ENCODE measurements at places on chromosomes 2 and 18.

DNA sequence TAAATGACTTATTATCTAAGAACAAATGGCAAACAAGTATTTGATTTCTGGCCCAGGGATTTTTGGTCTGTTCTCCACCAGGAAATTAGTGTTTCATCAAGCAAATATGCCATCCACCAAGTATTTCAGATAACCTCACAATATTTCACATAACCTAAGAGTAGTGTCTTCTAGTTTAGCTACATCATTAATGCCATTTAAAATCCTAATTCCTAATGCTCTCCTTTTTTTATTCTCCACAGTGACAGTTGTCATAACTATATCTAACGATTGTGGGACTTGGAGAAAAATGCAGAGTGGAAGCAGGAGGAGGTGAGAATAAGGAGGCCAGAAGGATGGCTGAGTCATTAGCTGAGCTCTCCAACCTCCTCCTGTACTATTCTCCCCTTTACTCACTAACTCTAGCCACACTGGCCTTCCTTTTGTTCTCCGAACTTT, 58.5 kb upstream of the CTLA4 start:
- DNase-seq: no peak

GRCh38 chr2:75041731-75042600, 83.5 kb downstream of the POLE4 start:
- DNase-seq: no peak

GRCh38 chr2:46010925-46011490, 286.2 kb upstream of the EPAS1 start:
- DNase-seq: no peak

- no peak for DNase-seq
Observed at GRCh38 chr2:199443589-199444130, 14.1 kb downstream of the SATB2 start.

DNA sequence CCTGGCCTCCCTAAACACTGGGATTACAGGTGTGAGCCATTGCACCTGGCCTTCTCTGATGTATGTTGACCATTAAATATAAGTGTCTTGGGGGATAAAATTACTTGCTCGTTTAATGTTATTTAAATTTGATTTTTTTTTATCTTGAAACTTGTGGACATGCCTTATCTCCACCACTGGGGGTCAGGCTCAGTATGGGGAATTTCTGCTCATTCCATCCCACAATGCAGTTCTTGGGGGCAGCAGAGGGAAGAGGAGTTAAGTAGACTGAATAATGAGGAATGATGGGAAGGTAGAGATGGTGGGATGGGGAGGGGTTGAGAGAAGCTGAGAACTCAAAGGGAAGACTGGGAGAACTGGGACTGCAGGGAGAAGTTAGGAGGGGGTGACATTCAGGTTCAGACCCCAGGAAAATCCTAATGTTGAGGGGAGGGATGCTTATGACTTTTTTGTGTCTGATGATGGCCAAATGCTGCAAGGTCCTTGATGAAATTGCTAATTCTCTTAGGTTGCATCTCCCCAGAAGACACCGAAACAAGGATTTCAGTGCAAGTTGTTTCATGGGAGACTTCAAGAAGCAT, 174.2 kb downstream of the MIB1 start:
- no peak for DNase-seq

- no peak for DNase-seq
Observed at GRCh38 chr2:149009576-149010461, 28.7 kb upstream of the LYPD6B start.

DNA sequence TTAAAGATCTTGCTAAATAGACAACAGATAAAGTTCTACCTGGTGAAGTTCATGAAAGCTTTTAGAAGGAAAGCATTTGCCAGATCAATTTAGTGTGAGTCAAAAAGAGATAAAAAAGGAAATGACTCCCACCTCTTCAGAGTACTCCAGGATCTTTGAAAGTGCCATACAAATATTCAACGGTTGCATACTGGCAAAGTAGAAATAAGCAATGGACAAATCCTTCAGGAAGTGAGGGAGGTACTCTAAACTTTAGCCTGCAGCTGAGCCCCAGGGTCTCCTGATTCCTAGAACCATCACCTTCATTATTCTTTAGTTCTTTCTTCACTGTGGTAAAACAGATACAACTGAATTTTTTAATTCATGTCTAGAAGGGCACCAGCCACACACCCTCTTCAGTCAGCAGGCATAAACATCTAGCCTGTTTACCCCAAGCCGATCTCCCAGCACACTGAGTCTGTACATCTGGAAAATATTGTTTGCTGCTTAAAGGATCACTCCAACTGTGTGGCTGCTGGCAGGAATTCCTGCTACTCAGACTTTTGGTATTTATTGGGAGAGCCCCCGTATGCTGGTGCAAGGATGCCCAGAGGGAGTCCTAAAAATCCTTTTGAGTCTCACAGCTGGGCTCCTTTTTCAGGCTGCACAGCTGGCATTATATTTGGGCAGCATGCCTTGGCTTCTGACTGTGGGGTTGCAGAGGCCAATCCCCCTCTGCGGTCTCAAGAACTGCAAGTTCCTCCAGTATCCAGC, 72.3 kb upstream of the SESTD1 start:
- DNase-seq: no peak

DNA sequence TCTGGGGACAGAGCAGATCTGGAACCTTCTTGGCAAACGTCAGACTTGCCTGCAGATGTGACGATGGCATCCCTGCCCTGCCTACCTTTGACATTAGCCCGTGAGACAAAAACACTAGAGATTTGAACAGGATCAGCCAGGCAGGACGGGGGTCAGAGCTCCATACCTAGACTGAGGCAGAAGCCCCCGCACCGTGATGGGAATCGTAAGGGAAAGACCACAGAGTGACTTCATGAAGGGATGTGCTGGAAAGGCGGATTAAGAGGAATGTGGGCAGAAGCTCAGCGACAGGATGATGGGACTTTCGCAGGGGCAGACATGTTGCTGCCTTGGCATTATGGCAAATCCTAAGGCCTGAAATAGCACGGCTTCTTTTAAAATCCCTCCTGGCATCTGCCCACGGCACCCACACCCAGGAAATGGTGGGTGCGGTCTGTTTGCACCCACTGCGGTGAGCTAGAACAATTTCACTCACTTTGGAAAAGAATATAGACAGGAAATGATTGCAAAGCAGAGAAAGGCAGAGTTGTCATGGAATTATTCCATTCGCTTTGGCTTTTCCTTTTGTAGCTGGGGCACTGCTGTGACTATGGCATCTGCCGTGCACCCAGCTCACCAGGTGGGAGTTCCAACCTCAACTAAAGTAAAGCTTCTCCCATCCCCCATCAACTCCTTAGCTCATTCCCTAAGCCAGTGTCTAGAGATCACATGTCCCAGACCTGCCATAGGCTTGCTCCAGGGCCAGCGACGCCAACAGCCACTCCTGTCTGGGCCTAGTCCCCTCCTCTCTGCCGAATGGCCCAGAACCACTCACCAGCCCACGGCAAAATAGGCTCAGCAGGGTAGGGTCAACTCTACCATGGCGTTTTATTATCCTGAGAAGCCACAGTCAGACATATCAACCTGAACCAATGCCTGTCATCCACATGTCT, 112.7 kb upstream of the NPAS2 start:
- no peak for DNase-seq

DNA sequence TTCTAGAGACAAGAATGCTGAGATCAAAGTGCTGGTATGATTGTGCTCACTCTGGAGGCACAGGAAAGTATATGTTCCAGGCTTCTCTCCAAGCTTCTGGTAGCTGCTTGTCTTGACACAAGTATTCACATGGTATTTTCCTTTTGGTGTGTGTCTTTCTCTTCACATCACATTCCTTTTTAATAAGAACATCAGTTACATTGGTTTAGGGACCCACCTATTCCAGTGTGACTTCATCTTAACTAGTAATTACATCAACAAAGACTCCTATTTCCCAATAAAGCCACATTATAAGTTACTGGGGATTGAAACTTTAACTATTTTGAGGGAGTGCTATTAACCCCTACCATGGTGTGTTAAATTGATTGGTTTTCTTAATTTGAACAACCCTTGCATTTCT, 119.1 kb downstream of the FSIP2 start:
- DNase-seq: no peak

GRCh38 chr2:166127217-166128155, at the start of gene SCN1A:
TSS of gene SCN1A (minus strand) at chr2:166128020. CDS start at chr2:166073621, 54,399 bp downstream.
- DNase-seq: no peak

GRCh38 chr2:136393514-136393913, 275.6 kb upstream of the CXCR4 start:
- DNase-seq: no peak

GRCh38 chr2:221874444-221874843, 302.3 kb upstream of the EPHA4 start:
- DNase-seq: no peak

GRCh38 chr2:1591978-1592907, 152.1 kb downstream of the PXDN start:
- no peak for DNase-seq

GRCh38 chr2:105822186-105822585, 77.5 kb downstream of the NCK2 start:
- no peak for DNase-seq

DNA sequence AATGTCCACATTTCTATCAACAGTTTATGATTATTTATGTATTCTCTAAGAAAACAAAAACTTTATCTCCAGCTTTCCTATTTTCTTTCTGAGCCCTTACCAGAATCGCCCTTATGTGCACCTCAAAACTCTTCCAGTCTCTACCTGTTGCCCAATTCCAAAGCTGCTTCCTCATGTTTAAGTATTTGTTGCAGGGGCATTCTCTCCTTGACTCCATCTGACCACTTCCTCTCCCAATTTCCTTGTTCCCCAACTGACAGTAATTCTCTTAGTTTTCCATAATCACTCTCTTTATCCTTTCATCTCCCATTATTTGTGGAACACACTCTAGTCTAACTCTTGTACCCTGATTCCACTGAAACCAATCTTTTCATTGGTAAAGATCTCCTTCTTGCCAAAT, 105.4 kb upstream of the RBBP8 start:
- no peak for DNase-seq

DNA sequence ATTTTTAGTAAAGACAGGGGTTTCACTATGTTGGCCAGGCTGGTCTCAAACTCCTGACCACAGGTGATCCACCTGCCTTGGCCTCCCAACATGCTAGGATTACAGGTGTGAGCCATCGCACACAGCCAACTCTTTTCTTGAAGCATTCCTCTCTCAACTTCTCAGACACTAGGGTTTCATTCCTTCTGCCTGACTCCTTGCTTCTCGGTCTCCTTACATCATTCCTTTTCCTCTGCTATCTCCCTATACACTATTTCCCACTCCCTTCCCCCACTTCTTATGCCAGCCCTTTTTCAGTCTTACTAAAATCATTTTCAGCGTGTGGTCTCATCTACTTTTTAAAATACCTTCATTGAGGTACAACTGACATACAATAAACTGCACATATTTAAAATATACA, 6.1 kb downstream of the SOS1 start:
- no peak for DNase-seq

DNA sequence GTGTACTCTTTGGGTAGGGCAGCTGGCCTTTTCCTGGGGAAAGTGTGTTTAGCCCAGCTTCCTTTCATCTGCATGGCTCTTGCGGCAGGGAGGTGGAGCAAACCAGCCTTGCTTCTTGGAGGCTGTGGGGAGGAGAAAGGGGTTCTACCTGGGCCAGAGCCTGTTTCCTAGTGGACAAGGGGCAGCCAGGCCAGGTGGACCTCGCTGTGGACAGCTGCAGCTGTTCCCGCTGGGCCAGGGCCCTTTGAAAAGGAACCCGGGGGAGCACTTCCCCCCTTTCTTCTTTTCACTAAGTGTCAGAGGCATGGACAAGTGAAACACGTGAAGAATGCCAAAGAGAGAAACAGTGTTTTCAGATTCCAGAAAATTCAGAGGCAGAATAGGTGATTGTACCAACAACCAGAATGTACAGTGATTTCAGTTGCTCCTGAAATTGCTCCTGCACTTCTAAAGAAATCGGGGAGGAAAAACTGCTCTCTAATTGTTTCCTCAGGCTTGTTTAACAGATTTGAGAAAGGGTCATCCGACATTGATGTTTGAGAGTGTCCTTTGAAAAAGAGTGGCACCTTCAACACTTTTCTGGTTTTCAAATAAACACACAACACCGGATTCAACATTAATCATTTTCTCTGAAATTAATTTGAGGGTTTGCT, 3.9 kb downstream of the GLI2 start:
- DNase-seq: no peak

GRCh38 chr2:4174796-4175195, 471.4 kb downstream of the DCDC2C start:
- DNase-seq: no peak

DNA sequence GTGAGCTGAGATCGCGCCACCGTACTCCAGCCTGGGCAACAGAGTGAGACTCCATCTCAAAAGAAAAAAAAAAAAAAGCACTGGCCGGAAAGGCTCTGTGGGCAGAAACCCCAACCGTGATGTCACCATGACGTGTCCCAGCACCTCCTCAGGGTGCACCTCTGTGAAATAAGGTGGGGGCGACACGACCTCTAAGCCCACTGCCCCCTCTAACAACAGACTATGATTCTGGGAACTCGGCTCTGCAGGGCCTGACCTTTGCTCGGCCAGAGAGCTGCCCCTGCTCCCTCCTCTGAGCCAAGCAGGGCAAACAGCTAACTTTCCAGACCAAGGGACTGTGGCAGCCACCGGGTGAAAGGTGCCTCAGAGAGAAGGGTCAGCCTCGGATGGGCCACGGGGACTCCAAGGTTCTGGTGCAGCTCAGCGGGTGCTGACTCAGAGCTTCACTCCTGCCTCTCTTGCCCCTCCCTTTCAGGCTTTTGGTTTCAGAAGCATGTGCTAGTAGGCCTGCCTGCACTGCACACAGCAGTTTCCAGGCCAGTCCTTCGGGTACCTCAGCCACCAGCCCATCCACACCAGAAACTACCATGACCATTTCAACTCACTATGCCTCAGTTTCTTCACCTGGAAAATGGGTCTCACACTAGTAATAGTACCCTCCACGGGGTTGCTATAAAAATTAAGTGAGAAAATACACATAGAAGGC, 8.0 kb downstream of the TMBIM1 start:
- no peak for DNase-seq

DNA sequence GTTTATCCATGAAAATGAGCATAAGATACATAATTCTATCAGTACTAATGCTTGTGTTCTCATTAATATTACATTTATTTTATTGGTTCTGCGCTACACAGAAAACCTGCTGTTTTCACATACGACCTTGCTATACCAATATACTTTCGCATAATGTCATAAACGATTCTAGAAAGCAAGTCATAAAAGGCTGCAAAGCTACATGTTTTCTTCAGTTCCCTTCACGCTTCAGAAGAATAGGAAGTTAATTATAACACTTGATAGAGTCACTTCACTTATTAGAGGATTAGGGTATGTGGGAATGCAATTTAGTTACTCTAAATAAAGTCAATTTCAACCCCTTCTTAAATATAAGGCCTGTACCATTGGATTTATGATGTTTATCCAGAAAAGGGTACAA, 29.0 kb downstream of the PSME4 start:
- DNase-seq: no peak

DNA sequence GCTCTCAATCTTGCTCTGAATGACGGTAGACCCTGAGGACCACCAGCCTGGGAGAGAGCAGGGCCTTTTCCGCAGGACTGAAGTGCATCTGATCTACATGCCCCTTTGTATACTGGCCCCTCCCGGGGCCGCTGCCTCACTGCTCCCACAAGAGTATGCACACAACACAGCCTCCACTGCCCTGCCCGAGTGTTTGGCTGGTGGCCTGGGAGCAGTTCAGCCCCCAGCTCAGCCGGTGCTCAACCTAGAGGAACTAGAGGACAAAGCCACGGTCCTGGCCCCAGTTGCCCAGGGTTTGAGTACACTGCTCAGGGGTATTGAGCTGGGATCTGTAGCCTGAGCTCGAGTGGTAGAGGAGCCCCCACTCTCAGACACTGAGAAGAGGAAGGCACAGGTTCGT, 118.9 kb upstream of the CAB39 start:
- DNase-seq: no peak
